ENCODE measurements at places on chromosomes 6 and 20. TPM values are rescaled to one million over a fixed set of nuclear protein-coding genes. Genes with fewer than 3 reads are reported as not detected.
A peak's percentile ranks its signal among the peaks of the same experiment; 100 is the strongest.

- DNase-seq: no peak
Observed at GRCh38 chr20:13423472-13424173, 202.5 kb downstream of the ISM1 start.

- DNase-seq: peak; percentile 33
Observed at GRCh38 chr20:59323731-59324130, 23.3 kb downstream of the EDN3 start.

DNA sequence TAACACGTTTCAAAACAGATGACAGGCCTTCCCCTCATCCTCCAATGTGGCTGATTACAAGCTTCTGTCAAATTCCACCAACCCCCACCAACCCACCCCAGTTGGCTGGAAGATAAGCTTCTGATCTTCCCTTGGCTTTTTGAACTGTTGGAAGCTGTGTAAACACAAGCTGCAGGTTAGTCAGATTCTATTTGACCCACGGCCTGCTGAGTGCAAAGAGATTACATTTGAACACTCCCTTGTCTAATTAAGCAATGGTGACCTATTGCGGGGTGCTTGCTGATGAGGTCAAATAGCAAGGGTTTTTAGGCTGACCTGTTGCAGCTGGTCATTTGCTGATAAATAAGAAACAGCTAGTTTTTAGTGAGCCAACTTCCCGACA is 379.7 kb downstream of the BMP2 start:
- DNase-seq: no peak

- DNase-seq: no peak
Observed at GRCh38 chr20:4261333-4262284, 246.3 kb upstream of the RNF24 start.

DNA sequence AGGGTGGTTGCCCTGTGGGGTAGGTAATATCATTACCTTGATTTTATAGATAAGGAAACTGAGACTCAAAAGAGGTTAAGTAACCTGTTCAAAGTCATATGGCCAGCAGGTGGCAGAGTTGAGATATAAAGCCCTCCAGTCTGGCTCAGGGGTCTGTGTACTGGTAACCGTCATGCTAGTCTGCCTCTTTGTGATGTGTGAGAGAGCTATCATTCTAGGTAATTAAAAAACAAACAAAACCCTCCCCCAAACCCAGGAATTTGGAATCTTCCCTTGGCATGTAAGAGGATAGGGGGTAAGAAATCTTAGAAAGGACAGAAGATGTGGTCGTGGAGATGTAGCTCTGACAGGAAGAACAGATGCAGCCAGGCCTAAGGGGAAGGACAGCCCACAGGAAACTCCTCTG is 206.0 kb downstream of the CDC5L start:
- peak; percentile 38 for DNase-seq

GRCh38 chr20:60100780-60101179 is 142.6 kb downstream of the CDH26 start:
- no peak for DNase-seq

- no peak for DNase-seq
Observed at GRCh38 chr6:2147261-2147660, 98.1 kb downstream of the GMDS start.

DNA sequence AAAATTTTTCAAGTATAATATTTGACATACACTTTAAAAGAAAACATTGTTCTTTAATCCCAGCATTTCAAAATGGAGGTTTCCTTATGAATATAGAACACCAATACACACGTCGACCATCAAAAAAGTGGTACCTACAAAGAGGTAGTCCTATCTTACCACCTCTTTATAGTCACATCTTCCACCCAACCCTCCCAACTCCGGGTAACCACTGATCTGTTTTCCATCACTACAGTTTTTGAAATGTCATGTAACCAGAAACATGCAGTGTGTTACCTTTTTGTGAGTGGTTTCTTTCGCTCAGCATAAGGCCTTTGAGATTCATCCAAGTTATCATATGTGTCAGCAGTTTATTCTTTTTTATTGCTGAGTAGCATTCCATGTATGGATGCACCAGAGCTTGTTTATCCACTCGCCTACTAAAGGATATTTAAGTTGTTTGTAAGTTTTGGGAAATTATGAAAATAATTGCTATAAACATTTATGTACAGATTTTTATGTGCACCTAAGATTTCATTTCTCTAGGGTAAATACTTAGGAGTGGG is 104.8 kb downstream of the ISM1 start:
- DNase-seq: no peak

GRCh38 chr20:64080013-64080812 is at the start of gene OPRL1:
TSS of gene OPRL1 (plus strand) at chr20:64080082. CDS start at chr20:64092721, 12,639 bp downstream.
- DNase-seq: no peak

DNA sequence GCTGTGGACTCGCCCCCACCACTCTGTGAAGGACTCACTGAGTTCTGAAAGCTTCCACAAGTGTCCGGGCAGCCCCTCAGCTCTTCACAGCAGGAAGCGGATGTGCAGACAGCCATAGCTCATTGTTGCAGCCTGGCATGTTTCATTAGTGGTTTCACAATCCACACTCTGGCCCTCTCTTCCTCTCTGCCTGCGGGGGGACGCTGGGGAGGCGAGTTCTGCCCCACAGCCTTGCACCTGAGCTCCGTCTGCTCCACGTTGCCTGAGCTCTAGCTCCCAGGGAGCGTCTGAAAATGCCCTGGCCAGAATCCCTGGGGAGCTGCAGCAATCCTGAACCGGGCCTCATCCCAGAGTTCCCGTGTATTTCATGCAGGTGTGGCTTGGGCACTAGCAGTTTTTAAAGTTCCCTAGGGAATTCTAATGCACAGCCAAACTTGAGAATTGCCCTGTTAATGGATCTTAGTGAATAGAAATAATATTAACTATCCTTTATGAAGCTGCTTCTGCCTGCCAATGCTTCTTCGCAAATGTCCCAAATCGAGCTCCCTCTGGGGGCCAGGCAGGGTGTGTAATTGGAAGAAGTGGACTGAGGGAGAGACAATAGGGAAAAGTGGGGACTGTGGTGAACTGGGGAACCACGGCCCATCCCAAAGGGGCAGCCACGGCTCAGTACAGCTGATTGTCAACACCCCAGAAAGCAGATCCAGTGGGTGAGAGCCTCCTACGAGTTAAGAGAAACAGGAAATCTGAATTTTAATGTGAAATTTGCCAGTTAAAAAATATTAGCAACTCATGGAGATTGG is 51.5 kb downstream of the CTCFL start:
- DNase-seq: peak; percentile 41

GRCh38 chr6:25832307-25832662 is 433 bp upstream of the SLC17A1 start:
- DNase-seq: no peak

- no peak for DNase-seq
Observed at GRCh38 chr6:146775220-146775619, 176.4 kb downstream of the ADGB start.

DNA sequence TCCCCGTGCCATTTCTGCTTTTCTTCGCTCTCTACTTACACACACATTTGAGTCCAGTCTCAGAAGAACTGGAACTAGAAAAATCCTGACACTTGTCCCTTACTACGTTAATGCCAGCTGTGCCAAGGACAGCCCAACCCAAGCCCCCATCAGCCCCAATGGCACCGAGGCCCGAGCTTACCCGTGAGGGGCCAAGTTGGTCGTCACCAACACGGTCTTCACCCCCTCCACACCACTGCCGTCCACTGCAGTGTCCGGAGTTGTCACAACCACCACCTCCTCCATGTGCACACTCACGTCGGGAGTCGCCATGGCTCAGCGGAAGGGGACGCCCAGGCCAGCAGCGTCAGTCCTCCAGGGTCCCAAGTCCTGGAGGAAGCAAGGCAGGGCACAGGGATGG is 7.8 kb downstream of the GMEB2 start:
- DNase-seq: no peak

DNA sequence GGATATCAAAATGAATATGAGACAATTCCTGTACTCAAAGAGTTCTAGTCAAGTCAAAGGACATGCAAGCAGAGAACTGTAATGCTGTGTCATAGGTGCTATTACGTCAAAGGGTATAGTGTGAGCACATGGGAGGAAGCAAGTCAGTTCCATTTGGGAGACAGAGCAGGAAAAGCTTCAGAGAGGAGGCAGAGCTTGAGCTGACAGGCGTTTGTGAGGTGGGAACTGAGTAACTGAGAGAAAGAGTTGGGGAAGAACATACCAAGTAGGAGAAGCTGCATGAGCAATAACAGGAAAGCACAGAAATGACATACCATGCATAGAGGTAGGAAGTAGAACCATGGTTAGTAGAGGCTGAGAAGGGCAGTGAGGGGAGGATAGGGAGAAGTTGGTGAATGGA is 15.2 kb upstream of the SSR1 start:
- DNase-seq: no peak

- DNase-seq: no peak
Observed at GRCh38 chr20:3380228-3381070, 27.0 kb downstream of the DNAAF9 start.

DNA sequence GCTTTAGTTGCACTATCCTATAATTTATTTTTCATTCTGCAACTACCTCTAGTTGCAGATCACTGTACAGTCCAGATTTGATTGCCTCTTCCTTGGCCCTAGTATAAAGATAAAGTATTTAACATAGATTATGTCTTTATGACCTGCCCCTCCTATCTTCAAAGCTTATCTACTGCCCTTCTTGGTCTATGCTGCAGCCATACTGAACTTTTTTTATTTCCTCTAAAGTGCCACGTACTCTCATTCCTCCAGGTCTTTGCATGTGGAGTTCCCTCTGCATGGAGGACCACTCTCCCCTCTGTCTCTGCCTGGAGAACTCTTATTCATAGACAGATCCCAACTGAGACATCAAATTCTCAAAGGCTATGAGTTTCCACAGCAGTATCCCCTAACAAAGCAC is 168.0 kb downstream of the PTPRK start:
- DNase-seq: peak; percentile 52

DNA sequence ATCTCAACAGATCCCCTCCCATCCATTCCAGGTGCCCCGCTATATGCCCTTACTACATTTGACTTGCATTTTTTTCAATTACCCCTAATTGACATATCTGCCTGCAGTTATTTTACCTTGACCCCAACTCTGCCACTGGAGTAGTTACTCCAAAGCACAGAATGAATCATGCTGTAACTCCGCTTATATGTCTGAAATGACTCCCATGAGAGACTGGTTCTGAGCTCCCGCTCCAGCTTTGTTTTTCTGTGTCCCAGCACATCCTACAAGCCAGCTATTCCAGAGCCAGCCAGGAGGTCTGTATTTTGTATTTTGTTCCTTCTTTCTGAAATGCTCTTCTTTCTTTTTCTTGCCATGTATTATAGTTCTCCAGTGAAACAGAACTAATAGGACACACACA is 10.9 kb upstream of the NOX3 start:
- no peak for DNase-seq

- peak; percentile 59 for DNase-seq
Observed at GRCh38 chr6:127420556-127420955, 38.6 kb downstream of the KIAA0408 start.

DNA sequence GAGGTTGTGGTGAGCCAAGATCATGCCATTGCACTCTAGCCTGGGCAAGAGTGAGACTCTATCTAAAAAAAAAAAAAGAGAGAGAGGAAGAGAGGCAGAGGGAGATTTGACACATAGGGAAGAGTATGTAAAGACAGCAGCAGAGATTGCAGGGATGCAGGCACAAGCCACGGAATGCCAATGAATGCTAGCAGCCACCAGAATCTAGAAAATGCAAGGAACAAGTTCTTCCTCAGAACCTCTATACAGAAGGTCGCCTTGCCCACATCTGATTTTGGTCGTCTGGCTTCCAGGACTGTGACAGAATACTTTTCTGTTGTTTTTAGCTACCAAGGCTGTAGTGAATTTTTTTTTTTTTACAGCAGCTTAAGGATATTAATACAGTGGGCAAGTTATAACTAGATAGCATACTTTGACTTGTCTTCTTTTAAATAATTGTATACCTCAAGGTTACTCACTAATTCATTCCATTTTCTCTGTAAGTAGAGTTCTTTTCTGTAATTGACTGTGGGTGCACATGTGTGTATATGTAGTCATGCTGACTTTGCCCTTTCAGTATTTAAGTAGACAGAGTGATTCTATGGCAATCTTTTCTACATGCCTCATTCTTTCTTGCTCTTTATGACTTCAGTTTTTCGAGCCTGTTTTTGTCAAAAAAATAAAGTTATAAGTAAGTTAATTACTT is 402.2 kb downstream of the GJA1 start:
- DNase-seq: no peak

GRCh38 chr6:119284861-119285521 is 64.6 kb downstream of the MAN1A1 start:
- DNase-seq: no peak

DNA sequence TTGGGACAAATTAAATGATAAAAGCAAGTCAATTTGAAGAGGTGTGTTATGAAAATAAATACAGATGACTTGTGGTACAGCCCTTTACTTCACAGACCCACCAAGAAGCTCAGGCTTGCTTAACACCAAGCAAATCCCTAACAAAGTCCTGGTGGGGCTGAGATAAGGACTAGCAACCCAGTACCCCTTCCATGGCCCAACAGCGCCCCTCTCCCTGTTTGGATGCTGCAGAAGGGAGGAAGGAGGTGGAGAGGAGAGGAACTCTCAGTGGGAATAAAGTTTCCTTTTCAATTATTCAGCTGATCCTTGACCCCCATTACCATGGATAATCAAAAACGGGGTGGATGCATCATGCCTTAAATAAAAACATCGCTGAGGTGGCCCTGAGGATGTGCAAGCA is 4.5 kb upstream of the ZNF831 start:
- DNase-seq: no peak

GRCh38 chr6:107244742-107245480 is 129.6 kb upstream of the BEND3 start:
- DNase-seq: no peak

GRCh38 chr20:10131732-10132345 is 86.8 kb upstream of the SNAP25 start:
- DNase-seq: peak; percentile 87

- DNase-seq: no peak
Observed at GRCh38 chr20:38550274-38550673, 30.7 kb upstream of the ADIG start.

Gene VWA7
- total RNA-seq: not detected

Gene FAM110A
- total RNA-seq: 0.96 TPM

Gene CLVS2
- total RNA-seq: 4.1 TPM

Gene THBS2
- total RNA-seq: 238 TPM

Gene TCP11
- total RNA-seq: not detected

Gene TEAD3
- total RNA-seq: 12.0 TPM

Gene SLC35D3
- 0.72 TPM for total RNA-seq

Gene EPB41L1
- total RNA-seq: 7.5 TPM

Gene PIM1
- total RNA-seq: 52.0 TPM

Gene DDX27
- total RNA-seq: 20.7 TPM

All from umbilical cord (tissue), 2 donors.